ENCODE measurements at places on chromosomes 4 and X.

DNA sequence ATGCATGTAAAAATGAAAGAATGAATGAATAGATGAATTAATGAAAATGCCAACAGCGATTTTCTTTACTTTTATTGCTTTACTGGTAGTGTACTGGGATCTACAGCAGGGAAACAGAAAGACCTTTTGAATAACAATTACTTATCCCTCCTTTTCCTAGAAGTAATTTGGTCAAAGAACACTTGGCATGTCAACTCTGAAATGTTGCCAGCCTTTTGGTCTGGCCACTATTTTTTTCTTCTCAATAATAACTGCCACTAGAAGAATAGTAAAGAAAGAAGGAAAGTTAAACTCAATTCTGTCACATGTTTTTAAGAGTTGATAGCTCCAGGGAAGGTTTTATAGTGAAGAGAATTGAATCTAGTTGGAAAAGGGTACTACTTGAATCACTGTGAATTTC lies 52.9 kb downstream of the EPHA5 start:
- no peak for DNase-seq

DNA sequence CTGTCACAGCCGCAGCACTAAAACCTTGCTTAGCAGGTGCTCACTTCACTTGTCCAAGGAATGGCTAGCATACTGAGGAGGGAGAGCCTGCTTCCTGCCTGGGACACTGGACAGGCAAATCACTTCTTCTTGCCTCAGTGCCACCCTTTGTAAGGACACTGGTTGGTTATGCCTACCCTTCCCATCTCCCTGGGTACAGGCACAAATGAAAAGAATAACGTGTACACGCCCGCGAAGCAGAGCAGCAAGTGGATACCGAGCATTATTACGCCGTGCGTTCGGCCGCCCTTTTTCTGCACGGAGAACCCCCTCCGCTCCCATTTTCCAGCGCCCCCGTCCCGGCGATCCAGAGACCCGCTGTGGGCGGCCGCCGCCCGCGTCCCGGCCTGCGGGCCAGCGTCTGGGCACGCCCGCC lies 338 bp upstream of the KLHL2 start:
- no peak for DNase-seq

DNA sequence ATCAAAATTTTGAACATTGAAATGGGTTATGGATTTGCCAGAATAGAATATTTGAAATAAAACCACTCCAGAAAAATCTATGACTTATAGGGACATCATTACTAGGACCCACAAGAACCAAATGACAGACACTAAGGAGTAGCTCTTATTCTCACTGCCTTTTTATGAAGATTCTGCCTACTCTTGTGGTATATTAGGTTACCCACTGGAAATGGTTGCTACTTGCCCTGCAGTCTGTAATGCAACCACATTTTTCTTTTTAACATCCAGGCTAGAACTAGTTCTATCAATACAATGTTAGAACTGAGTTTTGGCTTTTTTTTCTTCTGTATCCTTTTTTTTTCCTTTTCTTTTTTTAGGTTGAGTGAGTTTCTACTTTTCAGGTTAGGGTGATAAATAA lies 158.9 kb downstream of the PPP1R2C start:
- DNase-seq = no peak

DNA sequence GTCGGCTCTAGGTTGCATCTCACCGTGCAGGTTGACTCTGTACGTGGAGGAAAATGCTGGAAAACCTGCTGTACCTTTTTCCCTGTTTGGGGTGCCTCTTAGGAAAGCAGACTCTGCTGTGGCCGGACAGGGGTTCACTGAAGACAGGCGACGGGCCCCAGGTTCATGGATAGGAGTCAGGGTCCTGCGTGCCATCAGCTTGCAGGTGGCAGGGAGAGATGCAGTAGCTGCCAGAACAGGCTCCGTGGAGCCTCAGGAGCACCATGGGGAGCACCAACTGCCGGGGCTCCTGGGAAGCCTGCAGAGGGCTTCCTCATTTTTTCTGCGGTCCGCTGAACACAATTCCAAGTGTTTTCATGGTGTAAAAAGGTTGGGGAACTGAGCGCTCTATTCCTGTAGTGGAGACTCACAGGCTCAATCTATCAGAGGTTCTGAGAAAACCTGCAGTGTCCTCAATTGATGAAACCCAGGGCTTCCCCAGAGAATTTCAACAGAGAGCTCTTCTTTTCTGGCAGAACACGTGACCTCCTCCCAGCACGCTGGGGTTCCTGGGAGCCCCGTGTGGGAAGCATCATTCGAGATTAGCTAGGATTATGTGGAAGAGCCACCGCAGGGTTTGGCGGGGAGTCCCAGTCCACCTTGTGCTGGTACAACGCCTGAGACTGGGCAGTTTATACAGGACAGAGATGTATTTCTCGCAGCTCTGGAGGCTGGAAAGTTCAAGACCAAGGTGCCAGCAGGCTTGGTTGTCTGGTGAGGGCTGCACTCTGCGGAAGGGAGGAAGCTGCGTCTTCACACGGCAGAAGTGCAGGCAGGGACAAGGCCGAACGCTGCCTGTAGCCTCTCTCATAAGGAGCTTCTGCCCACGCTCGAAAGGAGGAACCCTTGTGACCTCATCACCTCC lies 1.6 kb downstream of the HTRA3 start:
- no peak for DNase-seq

- no peak for DNase-seq
Observed at GRCh38 chr4:152663203-152664066, 16.4 kb downstream of the TMEM154 start.

DNA sequence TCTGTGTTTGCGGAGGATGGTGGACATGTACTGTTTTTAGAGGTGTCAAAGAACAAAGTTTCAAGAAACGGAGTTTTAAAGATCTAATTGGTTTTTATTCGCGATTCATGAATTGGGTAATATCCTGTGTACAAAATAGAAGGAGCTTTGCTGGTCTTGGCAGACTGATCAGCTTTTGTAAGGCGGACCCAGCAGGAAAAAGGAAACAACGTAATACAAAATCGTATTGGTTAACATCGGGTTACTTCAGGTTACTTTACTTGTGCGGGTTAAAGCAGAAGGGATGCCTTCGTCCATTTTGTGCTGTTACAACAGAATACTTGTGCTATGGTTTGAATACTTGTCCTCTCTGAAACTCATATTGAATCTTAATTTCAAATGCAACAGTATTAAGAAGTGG lies 11.4 kb upstream of the NYX start:
- no peak for DNase-seq

GRCh38 chr4:155017426-155017825 lies 191.0 kb upstream of the NPY2R start:
- no peak for DNase-seq

GRCh38 chrX:110004215-110004614 lies 1.3 kb downstream of the TMEM164 start:
- no peak for DNase-seq

DNA sequence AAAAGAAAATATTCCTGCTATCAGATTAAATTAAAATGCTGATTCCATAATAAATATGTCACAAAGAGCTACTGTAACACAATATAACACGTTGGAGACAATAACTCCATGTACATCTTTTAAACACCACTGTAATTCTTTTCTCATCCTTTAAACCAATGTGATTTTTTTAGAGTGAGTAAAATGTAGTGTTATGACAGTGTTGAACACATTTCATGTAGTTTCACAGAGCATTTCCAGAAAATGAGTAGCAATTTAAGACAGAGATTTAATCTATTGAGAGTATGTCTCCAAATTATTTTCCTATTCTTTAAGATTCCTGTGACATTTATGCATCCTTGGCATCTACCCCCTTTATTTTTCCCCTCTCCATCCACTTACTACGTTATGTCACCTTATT lies 17.1 kb upstream of the PRRG1 start:
- DNase-seq = no peak

DNA sequence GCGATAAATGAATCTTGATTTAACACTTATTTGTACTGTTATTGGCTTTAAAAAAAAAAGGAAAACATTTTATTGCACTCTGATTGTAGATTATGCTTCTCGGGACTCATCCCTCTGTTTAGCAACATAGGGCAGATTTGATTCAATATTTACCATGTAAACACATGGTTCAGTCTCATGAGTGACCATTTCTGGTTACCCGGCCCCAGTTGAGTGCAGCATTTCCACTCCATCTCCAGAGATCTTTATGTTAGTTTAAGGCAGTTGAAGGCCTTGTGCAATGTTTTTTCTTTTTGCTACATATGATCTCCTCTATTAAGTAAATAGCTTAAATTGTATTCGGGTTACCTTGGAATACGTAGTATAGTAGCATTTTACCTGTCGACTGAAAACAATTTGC lies 143.3 kb upstream of the RPS6KA3 start:
- DNase-seq = no peak

- no peak for DNase-seq
Observed at GRCh38 chr4:15436513-15436912, 8.7 kb downstream of the C1QTNF7 start.

DNA sequence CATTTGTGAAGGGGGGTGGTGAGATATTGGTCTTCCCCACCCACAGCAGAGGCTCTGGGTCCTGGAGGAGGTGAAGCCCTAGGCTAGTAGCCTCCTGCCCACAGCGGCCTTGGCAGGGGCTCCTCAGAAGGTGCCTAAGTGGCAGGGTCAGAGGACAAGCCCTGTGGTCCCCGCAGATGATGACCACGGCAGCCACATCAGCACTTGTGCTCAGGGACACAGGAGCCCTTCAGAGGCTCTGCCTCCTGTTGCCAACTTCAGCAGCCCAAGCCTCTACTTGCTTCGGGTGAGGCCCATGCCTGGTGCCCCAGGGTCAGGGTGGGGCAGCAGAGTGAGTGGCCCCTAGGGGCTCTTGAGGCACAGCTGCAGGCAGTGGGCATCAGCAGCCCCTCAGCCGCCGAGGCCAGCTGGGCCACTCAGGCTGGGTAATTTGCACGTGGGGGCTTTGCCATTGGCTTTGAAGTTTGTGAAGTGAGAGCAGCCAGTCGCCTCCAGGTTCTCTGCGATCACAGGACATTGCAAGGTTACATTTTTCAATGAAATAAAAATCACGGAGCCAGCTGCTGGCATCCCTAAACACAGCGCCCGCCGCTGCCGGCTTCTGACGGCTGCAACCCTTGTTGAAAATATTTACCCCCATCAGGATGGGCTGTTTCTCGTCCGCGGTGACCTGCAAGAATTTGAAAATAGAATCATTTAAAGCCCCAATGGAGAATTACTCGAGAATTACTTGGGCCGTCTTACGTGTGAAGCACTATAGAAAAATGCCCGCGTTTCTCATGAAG lies 108.5 kb downstream of the HMX1 start:
- DNase-seq = no peak

- no peak for DNase-seq
Observed at GRCh38 chrX:131729295-131729694, 185.4 kb downstream of the OR13H1 start.

DNA sequence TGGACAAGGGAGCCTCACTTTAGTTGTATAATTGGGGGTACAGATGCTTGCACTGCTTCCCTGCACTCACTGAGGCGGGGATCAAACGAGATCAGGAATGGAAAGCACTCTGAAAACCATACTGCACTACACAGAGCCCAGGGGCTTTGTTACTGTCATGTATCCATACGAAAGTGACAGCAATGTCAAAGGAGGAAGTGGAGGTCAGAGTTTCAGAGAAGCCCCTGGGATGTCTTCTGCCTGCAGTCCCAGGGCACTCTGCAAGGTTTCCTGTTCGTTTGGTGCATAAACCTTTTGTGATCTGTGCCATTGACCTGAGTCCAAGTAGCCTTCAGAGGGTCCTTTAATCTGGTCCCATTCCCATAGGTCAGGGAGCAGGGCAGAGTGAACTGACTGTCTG lies 31.2 kb downstream of the RNF175 start:
- DNase-seq = no peak

- DNase-seq = no peak
Observed at GRCh38 chr4:186666750-186667149, 56.9 kb downstream of the FAT1 start.

- DNase-seq = no peak
Observed at GRCh38 chr4:173713026-173713425, 183.0 kb upstream of the HAND2 start.

DNA sequence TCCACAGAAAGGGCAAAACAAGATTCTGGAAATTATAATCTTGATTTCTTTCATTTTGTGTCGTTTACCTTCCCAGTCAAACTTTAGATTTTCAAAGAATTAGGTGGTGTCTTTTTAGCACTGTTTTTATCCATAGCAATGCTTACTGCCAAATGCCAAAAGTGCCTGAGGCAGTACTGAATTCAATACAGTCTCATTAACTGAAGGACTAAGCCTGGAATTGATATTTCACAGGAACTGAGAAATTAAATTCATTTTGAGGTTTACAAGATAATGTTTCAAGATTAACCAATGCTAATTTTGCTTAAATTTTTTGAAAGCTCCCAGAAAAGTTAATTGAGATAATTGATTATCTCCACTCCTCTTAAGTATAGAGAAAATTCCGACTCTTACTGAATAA lies 68.8 kb upstream of the ARHGAP24 start:
- no peak for DNase-seq

- no peak for DNase-seq
Observed at GRCh38 chrX:106220177-106220576, 52.1 kb downstream of the PWWP3B start.

GRCh38 chr4:6324999-6325787 lies 55.5 kb downstream of the WFS1 start:
- no peak for DNase-seq

DNA sequence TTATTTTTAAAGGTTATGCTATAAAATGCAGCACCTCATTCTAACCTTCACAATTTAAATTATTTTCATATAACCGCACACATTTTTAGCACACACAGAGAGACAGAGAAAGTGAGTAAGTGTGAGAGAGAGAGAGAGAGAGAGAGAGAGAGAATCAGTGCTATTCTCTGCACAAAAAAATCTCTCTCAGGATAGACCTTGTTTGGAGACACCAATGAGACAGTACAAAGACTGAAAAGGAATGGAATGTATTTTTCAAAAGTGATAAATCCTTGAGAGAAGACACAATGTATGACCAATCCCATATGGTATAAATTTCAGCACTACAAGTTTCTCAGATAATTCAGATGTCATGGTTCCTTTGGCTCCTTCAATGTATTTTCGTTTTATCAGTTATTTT lies 132.1 kb upstream of the PCDH18 start:
- DNase-seq = no peak

DNA sequence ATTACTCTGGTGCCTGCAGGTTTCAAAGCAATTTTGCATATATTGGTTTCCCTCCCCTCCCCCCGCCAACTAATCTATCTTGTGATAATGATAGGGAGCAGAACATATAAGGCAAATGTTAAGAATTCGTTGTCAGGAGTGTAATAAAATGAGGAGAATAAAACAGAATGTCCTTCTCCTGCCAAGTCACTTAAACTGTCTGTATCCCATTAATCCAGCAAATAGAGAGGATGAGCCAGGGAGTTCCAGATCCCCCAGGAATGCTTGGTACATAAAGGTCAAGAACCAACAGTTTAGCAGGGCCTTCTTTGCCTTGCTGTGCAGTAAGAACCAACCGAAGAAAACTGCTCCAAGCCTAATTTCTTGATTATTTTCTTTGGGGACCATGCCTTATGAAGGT lies 141.4 kb downstream of the AMELX start:
- no peak for DNase-seq
